ENCODE measurements at places on chromosomes 4 and X.

DNA sequence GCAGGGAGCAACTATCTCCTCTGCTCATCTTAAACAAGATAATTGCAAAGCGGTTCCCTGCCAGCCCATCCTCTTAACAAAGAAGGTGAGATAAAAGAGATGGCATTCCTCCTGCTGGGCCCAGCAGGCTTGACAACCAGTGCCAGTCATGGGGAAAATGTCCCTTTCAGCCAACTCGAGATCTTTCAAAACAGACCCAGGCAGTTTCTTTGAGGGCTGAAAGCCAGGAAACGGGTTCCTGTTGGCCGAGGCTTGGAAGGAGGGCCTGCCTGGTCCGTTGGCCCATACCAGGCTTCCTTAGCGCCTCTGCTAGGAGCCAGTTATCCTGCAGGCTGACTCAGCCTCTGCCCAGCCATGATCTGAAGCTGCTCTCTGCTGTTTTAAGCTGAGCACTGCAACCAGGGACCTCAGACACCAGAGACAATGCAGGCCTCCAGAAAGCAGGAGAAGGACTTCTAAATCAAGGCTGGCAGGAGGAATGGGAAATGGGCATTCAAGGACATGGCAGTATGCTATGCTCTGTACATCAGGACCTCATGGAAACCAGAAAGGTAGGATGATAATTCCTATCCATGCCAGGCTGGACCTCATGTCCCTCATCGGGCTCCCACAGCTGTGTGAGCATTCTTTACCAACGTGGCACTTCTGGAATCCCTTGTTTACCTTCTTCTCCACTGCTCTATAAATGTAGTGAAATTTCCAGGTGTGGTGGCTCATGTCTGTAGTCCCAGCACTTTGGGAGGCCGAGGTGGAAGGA, 42.4 kb upstream of the SLC2A9 start:
- no peak for DNase-seq

DNA sequence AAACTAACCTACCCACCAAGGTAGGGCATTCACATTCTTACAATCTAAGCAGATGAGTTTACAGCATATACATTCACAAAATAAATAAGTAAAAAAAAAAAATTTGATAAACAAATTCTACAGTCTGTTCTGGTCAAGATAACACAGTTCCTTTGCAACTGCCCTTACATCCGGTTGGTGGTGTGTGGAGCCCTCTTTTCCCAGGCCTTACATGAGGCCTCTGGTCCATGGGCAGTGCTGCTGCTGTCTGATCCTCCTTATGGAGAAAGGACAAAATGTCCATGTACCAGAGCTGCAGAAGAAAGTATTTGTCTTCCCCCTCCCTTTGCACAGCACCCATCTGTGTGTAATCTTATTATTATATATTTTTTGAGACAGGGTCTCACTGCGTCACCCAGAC, 2.2 kb upstream of the SEPTIN11 start:
- no peak for DNase-seq

DNA sequence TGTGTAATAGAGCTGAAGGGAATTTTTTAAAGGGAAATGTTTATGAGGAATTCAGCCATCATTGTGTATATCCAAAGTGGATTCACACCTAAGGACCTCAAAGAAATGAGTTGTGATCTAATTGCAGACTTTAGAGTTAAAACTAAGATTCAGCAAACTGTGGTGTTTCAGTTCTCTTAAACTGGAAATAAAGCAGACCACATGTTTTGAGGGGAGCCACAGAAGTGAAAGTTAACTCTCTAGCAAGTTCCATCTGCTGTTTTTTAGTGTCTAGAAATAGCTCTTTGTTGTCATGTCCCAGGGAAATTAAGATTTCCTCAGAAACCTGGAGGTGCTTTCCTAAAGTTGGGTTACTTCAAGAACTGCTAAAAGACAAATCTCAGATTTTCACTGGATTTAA, 97.3 kb upstream of the DDX3X start:
- DNase-seq = peak; percentile 61

- DNase-seq = no peak
Measured at GRCh38 chr4:150987204-150987603, 27.9 kb downstream of the LRBA start.

GRCh38 chrX:8453611-8454010, 11.0 kb upstream of the VCX3B start:
- no peak for DNase-seq

DNA sequence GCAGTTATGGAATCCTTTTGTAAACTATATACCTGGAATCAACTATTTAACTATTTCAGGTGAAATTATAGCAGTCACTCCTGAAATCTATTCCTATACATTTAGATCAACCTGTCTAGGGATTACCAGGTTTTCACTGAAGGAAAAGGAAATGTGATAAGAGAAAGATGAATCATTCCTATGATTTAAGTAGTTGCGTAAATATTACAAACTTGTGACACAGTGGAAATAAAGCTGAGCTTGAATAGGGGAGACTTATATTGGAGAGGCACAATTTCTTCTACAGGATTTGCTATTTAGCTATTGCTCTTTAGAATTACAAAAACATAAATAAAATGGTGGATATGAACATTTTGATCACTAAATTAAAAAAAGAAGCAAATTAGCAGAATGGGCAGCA, 284.1 kb upstream of the EPHA5 start:
- DNase-seq = no peak

DNA sequence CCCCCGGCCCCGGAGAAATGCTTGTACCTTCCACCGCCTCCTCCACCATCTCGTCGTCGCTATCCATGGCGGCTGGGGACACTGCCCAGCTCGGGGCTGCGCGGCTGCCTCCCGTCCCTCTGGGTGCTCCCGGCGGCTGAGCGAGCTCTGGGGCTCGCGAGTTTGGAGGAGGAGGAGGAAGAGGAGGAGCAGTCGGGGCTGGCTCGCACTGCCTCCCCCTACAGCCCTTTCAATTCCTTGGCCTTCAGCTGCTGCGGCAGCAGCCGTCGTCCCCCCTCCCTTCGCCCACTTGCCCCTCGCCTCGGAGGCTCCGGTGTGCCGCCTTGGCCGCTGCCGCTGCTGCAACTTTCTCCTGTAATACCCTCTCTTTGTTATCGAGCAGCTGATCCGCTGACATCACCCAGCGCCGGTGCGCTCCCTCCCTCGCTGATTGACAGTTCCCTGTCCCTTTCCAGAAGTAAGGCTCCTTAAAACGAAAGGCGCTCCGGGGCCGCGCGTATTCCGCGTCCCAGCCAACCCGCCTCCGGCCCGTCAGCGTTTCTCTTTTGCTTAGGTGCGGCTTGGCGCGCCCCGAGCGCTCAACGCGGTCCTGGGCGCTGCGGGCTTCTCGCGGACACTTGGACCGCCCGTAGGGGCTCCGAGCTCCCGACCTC, at the start of gene SETD7:
Gene SETD7 (minus strand): TSS at position 149 of the 653 bp plus-strand sequence. CDS start 82 bp downstream, at position 67.
- DNase-seq = peak; percentile 60

DNA sequence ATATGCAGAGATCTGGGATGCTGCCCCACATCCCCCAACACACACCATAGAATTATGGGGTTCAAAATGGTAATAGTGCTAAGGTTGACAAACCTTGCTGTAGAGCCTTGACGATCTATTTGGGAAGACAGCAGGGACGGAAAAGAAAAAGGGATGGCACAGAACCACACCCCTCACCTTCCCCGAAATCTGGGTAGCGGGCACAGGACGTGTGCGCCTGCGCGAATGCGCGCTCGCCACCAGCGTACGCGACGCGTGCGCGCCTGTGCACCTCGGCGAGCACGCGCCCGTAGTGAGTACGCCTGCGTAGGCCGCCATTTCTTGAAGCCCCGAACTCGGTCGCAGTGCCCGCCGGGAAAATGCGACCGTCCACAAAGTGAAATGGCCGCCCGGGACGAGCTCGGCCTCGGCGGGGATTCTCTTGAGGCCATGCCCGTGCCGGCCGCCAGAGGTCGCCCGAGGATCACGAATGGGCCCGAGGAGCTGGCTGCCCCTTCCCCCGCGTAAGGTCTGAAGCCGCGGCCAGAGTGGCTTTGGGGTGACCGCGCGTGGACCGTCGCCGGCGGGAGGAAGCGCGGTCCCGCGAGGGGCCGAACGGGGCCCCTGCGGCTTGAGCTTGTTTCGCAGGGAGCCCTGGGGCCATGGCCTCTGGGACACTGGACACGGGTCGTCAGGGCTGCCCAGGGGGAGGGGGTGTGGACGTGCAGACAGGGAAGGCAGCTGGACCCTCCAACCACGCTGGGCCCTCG, 43.6 kb downstream of the ZNF185 start:
- peak; percentile 93 for DNase-seq

DNA sequence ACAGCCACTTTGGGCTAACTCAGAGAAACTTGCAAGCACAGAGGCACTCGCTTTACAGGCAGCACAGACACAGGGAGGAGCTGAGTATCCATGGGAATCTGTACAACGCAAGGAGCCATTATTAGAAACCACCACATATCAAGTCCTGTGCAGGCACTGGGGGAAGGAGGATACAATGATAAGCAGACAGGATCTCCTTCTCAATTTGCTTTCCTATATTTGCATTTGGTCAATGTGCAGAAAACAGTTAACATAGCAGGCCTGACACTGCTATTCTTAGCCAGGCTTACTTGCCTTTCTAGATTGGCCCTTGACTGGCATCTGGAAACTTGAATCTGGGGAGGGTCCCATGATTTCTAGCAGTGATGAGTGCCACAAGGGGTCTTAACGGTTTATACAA, 65.8 kb downstream of the TEC start:
- DNase-seq = no peak

- no peak for DNase-seq
Measured at GRCh38 chr4:119106036-119107000, 29.3 kb upstream of the MYOZ2 start.

- no peak for DNase-seq
Measured at GRCh38 chr4:41424522-41424921, 113.4 kb upstream of the LIMCH1 start.

GRCh38 chr4:95798003-95798402, 41.9 kb upstream of the PDHA2 start:
- no peak for DNase-seq

- DNase-seq = no peak
Measured at GRCh38 chrX:5057786-5058185, 1170.9 kb downstream of the NLGN4X start.

- no peak for DNase-seq
Measured at GRCh38 chr4:133186845-133187244, 37.8 kb downstream of the PCDH10 start.

DNA sequence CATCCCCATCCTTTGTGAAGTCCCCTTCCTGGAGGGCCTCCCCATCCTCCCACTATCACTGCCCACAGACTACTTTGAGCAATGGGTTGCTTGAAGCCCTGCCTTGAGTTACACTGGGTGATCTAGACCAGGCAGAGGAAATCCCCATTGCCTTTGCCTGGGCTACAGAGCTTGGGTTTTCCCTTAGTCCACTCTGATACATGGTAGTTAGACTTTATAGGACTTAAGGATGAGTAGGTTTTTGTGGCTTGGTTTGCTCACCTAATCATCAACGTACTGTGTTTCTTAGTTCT, 56.6 kb downstream of the TMEM131L start:
- DNase-seq = peak; percentile 54

DNA sequence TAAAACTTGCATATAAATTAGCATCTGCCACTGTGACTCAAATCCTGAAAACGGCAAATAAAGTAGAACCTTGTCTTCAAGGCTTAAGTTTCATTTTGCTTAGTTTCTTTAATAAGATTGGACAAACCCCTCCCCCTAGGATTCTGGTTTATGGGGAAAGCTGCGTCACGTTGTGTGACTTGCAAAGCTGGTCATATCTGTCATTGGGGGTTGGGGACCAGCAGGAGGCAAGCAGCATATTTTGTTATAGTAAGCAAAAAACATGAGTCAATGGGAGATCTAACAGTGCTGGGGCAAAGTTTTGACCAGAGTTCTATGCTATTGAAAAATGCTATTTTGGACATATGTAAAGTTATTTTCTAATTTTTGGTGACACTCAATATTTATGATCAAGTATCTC, 407.3 kb downstream of the PCDH18 start:
- DNase-seq = no peak

DNA sequence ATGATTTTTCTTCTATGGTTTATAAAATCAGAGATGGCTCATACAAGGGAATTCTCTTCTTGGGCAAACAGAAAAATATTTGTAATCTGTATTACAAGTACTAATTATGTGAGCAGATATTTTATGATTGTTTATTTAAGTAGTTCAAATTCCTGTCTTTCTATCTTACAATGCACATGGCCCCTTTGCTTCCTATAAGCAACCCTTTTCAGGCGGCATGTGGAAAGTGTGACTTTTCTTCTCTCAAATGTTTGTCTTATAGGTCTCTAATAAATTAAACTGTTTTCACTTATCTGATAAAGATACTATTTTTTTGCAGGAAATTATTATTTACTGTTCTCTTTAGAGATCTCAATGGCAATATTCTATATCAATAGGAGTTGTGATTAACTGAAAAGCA, 259.3 kb upstream of the MAGEB18 start:
- no peak for DNase-seq

GRCh38 chr4:81688085-81688484, 216.4 kb upstream of the RASGEF1B start:
- no peak for DNase-seq

DNA sequence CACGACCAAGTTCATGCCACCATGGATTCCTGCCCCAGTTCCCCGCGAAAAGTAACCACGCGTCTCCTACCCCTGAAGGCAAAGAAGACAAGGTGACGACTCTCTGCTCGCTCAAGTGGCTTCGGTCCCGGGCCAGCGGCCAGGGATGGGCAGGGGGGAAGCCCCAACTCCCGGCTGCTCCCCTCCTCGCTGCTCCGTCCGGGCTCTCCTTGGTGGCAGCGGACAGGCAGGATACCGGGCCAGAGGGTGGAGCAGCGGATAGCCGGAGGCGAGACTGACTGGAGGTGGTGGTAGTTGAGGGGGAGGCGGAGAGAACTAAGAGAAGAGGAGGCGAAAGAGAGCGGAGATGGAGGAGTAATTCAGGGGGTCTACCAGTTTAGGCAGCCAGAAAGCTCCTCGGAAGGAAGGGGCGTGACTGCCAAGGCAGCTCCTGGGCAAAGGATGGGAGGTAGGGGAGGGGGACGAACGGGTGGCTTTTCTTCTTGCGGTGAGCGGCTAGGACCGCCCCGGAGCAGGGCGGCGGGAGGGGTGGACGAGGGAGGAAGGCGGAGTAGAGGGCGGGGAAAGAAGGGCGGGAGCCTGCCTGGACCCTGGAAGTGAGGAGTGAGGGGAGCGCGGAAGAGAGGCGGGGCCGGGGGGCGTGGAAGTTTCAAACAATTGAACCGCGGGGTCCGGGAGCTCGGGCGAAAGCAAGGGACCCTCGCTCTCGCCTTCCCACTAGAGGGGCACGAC, at the start of gene AMOT:
Gene AMOT (minus strand): TSS at position 450 of the 732 bp plus-strand sequence. CDS start 17,705 bp downstream, outside the sequence.
- peak; percentile 65 for DNase-seq

DNA sequence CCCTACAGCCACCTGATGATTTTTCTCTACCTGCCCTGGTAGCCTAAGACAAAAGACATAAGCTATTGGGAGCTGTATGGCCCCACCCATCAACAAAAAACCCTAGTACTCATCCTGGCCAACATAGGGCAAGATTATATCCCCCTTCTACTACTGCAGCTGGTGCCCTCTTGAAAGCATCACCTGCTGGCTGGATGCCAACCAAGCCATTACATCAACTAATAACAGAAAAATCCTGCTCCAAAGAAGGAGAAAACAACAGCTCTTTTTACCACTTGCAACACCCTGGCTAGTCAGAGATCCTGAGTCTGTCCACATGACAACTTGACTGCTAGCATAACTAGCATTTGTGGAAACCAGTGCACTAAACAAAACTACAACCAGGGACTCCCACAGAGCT, 43.6 kb upstream of the UPRT start:
- no peak for DNase-seq

All from GM10248 (cell line).